WTC11 (cell line): ENCODE measurements at places on chromosomes 7 and 10. TPM values are rescaled to one million over a fixed set of nuclear protein-coding genes. Genes with fewer than 3 reads are reported as not detected.

GRCh38 chr7:73340514-73340913 lies 12.6 kb downstream of the FKBP6 start:
- no peak overlapping the region for H3K4me3 ChIP-seq
- H3K36me3 ChIP-seq: no peaks in the 10 kb centered on the region
- DNase-seq: no peak
- H3K4me1 ChIP-seq: peaks cover 31% of the 10 kb centered on the region
- H3K27ac ChIP-seq: peak overlapping the region; percentile 77; the same call in 1 of the 2 replicates

- 0 out of 2 replicates have a peak, but pooled peaks cover 3% of the 10 kb centered on the region for H3K4me1 ChIP-seq
- no peaks in the 10 kb centered on the region for H3K36me3 ChIP-seq
- no peak for DNase-seq
- H3K4me3 ChIP-seq: no peak overlapping the region
- no peaks in the 10 kb centered on the region for H3K27me3 ChIP-seq
- H3K27ac ChIP-seq: no peak overlapping the region
These were observed 369.4 kb upstream of the IGFBP3 start for GRCh38 chr7:46290374-46291049.

The GIMAP4 gene
- total RNA-seq: 0.28 to 0.39 TPM (median 0.30 TPM) in 3 replicates

The NEUROG3 gene
- total RNA-seq: 1.9 to 2.4 TPM (median 2.0 TPM) in 3 replicates

The TAS2R5 gene
- 0.90 to 1.8 TPM (median 1.4 TPM) in 3 replicates for total RNA-seq

- H3K4me3 ChIP-seq: no peak overlapping the region
- no peak overlapping the region for H3K27ac ChIP-seq
- DNase-seq: no peak
- H3K4me1 ChIP-seq: no peaks in the 10 kb centered on the region
These were observed 141.3 kb upstream of the SP8 start for GRCh38 chr7:20927976-20928375.

- H3K27ac ChIP-seq: no peak overlapping the region
- H3K4me1 ChIP-seq: no peaks in the 10 kb centered on the region
- no peak for DNase-seq
These were observed 174.0 kb downstream of the RAMP3 start for GRCh38 chr7:45331563-45331962.

The EZH2 gene
- total RNA-seq: 28.5 to 35.4 TPM (median 28.6 TPM) in 3 replicates

DNA sequence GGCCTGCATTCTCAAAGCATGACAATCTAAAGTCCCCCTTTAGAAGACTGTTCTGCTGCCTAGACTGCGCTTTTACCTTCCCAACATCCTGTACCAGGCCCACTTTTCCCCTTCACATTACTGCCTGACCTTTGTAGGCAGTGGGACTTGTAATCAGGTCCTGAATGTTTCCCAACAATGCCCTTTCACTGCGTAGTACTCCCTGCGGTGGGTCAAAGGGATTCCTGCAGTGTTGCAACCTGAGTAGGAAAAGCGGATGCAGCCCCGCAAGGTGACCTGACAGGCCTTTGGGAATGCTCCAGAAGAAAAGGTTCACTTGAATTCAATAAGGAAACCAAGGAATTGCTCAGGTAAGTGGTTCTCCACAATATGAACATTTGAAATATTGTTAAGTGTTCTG lies 4.9 kb upstream of the TCAF1 start:
- peaks cover 4% of the 10 kb centered on the region; the same call in 1 of the 2 replicates for H3K27me3 ChIP-seq
- peak overlapping the region; percentile 90 for H3K27ac ChIP-seq
- H3K4me3 ChIP-seq: no peak overlapping the region; the same call in 1 of the 2 replicates
- peak; percentile 74 for DNase-seq
- no peaks in the 10 kb centered on the region for H3K36me3 ChIP-seq

DNA sequence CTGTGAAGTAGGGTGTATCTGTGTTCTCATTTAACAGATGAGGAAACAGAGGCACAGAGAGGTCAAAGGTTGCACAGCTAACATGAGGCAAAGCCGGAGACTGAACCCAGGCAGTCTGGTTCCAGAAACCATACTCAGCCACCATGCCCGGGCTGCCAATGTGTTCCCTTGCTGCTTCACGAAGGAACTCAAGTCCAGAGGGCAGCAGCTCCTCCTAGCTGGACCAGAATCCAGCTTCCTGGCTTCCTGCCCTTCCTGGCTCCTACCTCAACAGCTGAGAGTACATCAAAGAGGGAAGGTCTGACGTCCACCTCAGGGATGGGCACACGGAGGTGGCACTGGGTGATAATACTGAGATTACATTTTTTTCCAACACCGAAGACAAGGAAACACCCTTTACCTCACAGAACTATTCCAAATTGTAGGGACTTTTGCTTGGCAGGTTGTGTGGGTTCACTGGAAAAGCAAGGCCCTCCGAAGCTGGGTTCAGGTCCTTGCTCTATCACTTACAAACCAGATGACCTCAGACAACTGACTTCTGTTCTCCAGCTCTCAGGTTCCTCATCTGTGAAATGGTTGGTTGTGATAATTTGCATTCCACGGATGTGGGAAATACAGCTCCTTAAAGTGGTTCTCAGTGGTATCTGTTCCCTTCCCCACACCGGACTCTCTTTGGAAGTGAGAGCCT lies 154.1 kb upstream of the ZMIZ1 start:
- peaks cover 23% of the 10 kb centered on the region for H3K27me3 ChIP-seq
- no peak overlapping the region for H3K27ac ChIP-seq
- H3K4me3 ChIP-seq: peak overlapping the region; percentile 10
- DNase-seq: no peak
